CD4-positive, alpha-beta T cell treated with Interleukin-6 at 100 ng/mL for 8 hours (primary cell): ENCODE measurements at places on chromosomes 2 and 18.
A peak's percentile ranks its signal among the peaks of the same experiment; 100 is the strongest.

DNA sequence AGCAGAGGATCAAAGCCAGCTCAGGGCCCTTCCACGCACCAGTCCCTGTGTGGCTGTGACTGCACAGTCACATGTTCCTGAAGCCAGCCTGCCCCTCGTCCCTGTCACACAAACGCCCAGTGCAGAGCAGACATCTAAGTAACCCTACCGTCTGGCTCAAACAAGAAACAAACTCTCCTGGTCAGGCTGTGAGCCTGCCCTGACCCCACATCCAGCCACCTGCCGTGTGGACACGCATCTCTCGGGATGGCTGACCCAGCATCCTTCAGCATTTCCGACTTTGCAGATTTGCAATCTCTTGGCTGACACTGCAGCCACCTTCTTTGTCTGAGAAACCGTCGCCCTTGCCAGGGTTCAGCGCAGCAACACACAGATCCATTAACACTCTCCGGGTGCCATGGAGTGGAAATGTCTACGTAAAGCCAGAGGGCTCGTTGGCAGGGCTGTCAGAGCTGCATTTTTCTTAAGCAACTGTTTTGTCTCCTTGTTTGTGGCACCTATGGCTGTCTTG, 82.3 kb upstream of the ASAP2 start:
- no peak for DNase-seq

DNA sequence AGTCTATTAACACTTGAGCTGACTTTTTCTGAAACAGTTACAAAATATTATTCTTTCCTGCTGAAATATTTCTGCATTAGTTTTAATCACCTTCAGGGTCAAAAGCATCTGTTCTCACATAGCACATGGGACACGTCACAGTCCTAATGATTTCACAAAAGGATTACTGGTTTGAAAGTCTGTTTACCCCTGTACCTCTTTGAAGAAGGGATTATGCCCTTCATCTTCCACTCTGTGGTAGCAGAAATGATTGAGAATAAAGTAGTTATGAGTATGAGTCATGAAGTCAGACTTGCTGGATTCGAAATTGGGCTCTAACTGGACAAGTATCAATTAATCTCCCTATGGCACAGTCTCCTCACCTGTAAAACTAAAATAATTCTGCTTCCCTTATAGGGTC, 121.2 kb downstream of the SATB2 start:
- no peak for DNase-seq

DNA sequence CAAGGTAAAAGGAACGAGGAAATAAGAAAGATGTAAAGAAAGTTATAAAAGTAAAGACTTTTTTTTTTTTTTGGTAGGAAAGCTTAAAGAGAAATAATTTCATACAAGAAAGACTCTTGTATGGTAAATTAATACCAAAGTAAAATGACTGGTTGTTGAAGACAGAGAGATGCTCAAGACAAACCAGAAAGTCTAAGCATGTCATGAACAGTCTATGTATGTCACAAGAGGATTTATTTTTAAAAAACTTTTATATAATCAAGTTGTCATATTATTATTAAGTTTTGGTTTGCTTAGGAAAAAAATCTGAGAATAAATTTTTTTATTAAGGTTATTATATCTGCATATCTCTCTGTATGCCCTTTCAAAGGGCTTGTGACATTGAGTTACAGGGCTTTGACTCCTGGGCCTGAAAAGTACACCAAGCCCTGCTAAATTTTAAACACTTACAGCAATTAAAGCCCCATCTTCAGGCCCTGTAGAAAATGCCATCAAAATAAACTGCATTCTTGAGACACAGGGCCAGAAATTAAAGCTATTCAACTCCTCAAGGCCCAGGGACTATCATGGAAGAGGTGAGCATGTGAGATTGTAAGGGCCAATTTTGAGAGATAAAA, 10.9 kb upstream of the SGPP2 start:
- no peak for DNase-seq

GRCh38 chr2:20153131-20153851, 71.6 kb downstream of the SDC1 start:
- DNase-seq, result no peak

- DNase-seq, result no peak
Observed at GRCh38 chr2:120310136-120310535, 35.8 kb upstream of the INHBB start.

GRCh38 chr2:21036708-21037670, 6.9 kb downstream of the APOB start:
- DNase-seq, result no peak

- DNase-seq, result peak; percentile 75
Observed at GRCh38 chr18:11937874-11938478, 29.9 kb upstream of the MPPE1 start.

- DNase-seq, result peak; percentile 82
Observed at GRCh38 chr2:95023222-95023597, 2.3 kb upstream of the MAL start.

DNA sequence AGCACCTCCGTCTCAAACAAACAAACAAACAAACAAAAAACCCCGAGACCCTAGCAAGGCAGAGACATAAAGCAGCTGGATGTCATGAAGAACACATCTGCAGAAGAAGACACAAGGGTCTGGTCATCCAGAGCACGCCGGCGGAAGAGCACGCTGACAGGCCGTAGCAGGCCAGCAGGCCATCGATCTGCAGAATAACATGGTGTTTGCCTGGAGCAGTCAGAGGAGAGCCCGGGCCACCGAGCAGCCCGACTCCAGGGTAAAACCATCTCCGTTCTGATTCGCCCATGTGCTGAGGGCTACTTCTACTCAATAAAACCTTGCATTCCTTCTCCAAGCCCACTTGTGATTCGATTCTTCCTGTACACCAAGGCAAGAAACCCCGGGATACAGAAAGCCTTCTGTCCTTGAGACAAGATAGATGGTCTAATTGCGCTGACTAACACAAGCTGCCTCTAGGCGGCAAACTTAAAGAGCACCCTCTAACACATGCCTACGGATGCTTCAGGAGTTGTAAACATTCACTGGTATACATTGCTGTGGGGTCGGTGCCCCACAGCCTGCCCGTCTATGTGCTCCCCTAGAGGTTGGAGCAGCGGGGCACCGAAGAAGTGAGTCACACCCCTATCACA, 549.8 kb upstream of the NRXN1 start:
- DNase-seq, result no peak

GRCh38 chr2:17309741-17310339, 208.4 kb downstream of the RAD51AP2 start:
- DNase-seq, result no peak

DNA sequence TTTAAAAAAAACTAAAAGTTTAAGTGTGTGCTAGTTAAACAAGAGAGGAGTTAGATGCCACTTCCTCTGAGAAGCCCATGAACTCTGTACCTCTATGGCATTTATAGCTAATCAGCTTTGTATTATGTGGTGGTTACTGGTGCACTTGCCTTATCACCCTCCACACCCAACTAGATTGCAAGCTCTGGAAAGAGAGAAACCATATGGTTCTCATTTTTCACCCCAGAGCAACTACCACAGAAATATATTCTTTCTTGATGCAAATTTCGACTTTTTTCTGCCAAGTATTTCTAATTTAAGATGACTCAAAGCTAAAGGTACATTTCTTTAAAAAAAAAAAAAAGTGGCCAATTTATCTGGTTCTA, 24.2 kb downstream of the RAPH1 start:
- DNase-seq, result no peak

GRCh38 chr2:26324903-26325302, 21.0 kb upstream of the SELENOI start:
- DNase-seq, result no peak

- DNase-seq, result no peak
Observed at GRCh38 chr2:98164256-98164655, 77.3 kb downstream of the VWA3B start.

DNA sequence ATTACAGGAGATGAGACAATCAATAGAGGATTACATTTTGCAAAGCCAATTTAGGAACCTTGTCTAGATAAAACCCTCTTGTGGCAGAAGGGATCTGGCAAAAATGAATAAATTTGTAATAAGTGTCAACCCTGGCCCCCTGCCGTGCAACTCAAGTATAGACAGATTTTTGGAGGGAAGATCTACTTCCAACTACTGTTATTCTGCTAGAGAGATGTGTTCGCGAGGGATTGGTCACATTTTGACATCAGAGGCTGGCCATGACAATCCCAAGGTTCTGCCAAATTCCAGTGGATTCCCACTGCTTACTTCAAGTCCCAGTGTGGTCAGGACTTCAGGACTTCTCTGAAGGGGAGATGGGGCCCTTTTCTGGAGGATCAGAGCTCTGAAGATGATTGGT, 192.6 kb downstream of the SH3RF3 start:
- no peak for DNase-seq

- DNase-seq, result no peak
Observed at GRCh38 chr2:62413116-62413663, 92.8 kb downstream of the TMEM17 start.

- DNase-seq, result no peak
Observed at GRCh38 chr2:20592106-20593071, 58.5 kb downstream of the HS1BP3 start.

GRCh38 chr2:28713577-28714298, 37.9 kb upstream of the PPP1CB start:
- no peak for DNase-seq

DNA sequence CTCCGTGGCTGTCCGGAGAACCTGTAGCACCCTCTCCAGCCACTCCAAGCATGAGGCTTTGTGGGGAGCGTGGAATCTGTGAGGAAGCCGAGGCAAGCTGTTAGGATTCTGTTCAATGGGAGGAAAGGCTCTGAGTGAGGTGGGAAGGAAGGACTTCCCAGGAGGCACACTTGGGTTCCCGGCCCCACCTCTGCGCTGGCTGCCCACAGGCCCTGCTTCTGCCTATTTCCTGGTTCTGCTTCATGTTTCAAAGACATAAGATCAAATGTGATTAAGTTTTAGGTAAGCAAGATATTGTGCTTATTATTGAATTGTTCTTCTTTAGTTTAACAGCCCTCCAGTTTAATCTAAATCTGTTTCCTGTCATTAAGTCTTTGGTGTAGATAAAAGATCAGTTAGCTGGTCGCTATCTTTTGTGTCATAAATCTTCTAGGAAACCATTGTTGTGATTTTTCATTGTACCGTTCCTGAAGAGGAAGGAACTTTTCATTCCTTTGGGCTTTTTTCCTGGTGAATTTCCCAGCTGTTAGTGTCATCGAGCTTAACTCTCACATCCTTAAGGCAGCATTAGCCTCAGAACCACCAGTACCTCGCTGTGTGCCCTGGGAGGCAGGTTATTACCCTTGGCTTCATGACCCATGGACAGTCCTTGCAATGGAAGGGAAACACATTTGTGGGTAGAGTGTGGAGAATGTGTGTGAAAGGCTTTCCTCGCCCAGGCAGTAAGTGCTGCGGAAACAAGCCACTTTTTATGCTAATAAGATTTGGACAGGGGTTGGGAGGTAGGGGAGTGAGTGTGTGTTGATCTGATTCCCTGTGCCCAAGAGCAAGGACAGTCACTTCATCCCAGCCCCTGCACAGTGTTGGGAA, 61.9 kb upstream of the ALPP start:
- DNase-seq, result no peak

GRCh38 chr18:811892-812375, at the start of gene YES1:
TSS of gene YES1 (minus strand) at chr18:812242. CDS start at chr18:756827, 55,415 bp downstream.
- DNase-seq, result peak; percentile 64

GRCh38 chr18:78390348-78390951, 589.2 kb upstream of the SALL3 start:
- DNase-seq, result no peak

- no peak for DNase-seq
Observed at GRCh38 chr2:109005686-109006204, 16.7 kb upstream of the EDAR start.

DNA sequence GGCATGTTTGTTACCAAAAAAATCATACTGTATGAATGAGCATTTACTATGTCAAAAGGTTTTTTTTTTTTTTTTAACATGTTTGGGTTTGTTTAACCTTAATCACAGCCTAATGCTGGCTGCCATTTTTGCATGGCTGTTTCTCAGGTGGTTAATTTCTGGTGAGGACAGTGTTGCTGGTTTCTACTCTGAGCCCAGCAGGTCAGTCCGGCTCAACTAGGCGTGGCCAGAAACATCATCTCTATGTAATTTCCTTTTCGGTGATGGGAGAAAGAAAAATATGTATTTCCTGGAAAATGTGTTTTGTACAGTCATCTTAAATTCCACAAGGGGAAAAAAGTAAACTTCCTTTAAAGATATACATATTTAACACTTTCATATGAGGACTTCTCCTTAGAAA, 24.9 kb upstream of the BZW1 start:
- DNase-seq, result no peak

- DNase-seq, result no peak
Observed at GRCh38 chr2:109726379-109727270, 67.5 kb upstream of the RGPD5 start.

GRCh38 chr2:142937347-142937746, 59.9 kb downstream of the KYNU start:
- no peak for DNase-seq

DNA sequence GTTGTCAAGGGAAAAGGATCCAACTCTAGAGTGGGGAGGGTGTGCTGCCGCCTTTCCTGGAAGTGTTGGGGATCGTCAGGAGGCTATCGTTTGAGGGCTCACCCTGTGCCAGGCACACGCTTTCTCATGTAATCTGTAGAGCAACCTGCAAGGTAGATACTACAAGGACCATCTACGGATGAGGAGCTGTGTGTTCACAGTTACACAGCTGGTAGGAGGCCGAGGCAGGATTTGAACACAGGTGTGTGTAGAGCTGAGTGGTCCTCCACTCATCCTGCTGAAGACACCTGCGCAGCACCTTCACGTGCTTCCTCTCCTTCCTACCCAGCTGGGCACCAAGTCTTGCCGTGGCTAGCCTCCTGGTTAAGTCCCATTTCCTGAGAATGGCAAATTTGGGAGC, 68.3 kb downstream of the MARCO start:
- no peak for DNase-seq

GRCh38 chr2:24818721-24819167, 25.5 kb downstream of the CENPO start:
- no peak for DNase-seq

DNA sequence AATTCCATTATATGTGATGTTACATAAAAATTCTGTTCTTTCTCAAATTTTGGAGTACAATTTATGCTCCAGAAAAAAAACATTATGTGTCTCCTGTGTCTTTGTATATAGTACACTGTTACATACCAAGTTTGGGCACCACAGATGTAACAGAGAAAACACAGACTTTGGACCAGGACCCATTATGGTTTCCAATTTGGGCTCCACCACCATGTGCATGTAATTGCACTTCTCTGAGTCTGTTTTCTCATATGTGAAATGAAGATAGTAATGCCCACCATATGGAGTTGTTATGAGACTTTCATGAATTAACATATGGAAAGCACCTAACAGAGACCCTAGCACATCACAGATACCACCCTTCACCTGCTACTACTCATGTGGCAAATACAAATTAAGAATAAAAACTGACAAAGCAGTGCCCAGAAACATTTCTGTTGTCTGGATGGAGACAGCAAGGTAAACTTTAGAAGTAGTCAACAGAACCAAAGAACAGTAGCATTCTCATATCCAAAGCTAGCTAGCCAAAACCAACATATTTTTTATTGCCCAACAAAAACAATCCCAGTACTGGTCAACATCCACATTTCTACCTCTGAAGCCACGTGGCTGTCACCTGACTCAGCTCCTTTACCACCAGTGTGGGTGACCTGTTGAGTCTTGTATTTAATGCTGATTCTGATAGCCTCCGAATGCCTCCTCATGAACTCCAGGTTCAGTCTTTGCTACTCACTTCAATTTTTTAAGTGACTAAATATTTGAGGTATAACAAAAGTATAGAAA, 42.9 kb downstream of the ANTXR1 start:
- DNase-seq, result no peak

- DNase-seq, result peak; percentile 24
Observed at GRCh38 chr2:203534621-203535077, 452 bp downstream of the RAPH1 start.

GRCh38 chr2:149314687-149315086, 15.7 kb upstream of the LYPD6 start:
- DNase-seq, result no peak
